ENCODE measurements at places on chromosomes 12 and 14.

GRCh38 chr12:97805146-97805545 is 342.5 kb downstream of the RMST start:
- DNase-seq: no peak

GRCh38 chr12:19719672-19720071 is 280.4 kb downstream of the AEBP2 start:
- no peak for DNase-seq

DNA sequence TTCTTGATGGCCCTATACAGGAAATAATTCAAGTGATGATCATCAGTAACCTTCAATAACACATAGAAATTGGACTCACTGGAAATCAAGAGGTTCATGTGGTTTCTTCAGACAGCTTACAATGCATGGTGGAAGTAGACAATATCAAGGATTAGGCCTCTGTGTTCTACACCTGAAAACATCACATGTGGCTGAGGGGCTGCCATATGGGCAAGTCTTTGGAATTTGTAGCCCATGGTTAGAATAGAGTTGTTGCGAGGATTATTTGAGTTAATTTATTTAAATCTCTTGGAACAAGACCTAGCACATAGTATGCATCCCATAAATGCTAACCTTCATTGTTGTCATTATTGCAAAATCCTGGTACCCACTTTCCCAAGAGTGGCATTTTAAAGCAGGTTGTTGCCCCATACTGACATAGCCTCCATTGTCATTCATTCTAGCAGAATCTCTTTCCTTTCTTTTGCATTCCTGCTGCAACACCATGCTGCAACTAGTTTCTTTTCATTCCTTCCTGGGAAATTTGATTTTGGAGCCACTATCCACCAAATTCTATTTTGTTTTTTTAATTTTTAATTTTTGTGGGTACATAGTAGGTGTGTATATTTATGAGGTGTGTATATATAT is 352.7 kb upstream of the NAV3 start:
- DNase-seq: no peak

GRCh38 chr12:89935850-89936249 is 227.2 kb upstream of the ATP2B1 start:
- no peak for DNase-seq

- no peak for DNase-seq
Observed at GRCh38 chr14:88802596-88802995, 9.8 kb upstream of the EML5 start.

Measured in BJ (cell line).